ENCODE measurements at places on chromosomes 11 and 22.

DNA sequence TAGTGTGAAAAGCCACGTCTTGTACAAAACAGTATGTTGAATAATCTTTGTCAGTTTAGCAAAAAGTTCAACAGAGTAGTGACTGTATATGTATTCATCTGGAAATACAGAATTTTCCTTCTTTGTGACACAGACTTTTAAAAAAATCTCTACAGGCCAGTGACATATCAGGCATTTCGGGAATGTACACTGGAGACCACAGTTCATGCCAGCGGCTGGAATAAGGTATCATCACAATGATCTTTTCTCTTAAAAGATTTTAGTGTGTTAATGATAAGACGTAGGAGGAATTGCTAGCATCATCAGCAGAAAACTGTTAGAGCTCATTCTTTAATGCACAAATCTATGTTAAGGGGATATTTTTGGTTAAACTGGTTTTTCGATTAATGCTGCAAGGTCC is 57.4 kb downstream of the BCL2L13 start:
- no peak for DNase-seq

- DNase-seq: no peak
Measured at GRCh38 chr22:39382410-39382809, 17.2 kb upstream of the TAB1 start.

GRCh38 chr11:116851626-116852025 is 14.2 kb upstream of the APOA1 start:
- DNase-seq: no peak

DNA sequence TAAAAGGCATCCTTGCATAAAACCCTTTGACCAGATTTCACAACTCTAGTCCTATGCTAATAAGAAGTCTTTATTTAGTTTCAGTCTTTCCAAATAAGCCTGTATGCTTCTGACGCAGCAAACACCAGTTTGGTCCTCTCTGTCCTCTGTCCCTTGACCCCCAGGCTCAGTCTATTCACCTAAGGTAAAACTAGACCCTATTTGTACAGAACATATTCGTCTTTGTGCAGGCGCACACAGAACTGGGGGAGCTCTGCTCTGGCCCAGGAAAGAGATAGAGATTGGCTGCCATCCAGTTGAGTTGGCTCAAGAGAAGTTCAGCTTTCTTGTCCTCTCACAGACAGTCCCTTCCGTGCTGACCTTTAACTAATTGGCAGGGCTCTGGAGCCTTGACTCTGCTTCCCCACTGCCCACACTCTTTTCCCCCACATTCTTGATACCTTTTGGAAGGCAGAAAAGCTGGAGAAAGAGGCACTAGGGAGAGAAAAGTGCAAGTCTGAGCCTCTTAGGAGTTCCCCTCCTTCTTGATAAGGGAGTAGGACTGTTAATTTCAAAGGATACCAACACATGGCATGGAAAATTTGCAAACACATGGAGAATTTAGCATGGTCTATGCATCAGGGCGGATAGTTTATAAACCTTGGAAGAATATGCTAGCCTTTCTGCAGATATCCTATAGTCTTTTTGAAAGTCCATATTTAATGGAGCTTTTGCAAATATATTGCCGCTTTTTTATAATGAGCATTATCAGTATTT is 21.2 kb upstream of the PSMA1 start:
- no peak for DNase-seq

GRCh38 chr11:105344938-105345337 is 205.4 kb upstream of the CARD18 start:
- no peak for DNase-seq

DNA sequence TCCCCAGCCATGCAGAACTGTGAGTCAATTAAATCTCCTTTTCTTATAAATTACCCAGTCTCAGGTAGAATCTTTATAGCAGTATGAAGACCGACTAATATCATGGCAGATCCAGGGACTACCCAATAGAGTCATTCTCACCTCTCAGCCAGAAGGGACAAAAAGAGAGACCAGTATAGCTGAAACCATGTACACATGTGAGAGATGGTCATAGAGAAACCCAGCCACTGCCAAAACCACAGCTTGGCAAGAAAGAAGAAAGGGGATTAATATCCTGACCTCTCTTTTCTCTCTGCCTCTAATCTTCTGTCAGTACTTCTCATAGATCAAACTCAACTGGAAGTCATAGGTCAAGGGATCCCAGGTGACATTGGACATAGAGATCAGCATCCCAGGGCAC is 109.8 kb downstream of the CCDC34 start:
- no peak for DNase-seq

DNA sequence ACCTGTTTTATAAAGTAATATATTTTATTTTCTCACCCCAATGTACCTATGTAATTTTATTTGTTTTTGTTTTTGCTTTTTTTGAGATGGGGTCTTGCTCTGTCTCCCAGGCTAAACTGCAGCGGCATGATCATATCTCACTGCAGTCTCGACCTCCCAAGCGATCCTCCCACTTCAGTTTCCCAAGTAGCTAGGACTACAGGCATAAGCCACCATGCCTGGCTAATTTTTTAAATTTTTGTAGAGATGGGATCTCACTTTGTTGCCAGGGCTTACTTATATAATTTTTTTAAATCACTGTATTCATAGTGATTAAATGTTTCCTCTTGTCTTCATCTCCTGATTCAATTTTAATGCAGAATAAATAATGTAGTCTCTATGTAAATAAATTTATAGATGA is 13.2 kb upstream of the DNAJB7 start:
- DNase-seq: no peak

- DNase-seq: no peak
Measured at GRCh38 chr11:69657911-69658625, 17.1 kb downstream of the LTO1 start.

DNA sequence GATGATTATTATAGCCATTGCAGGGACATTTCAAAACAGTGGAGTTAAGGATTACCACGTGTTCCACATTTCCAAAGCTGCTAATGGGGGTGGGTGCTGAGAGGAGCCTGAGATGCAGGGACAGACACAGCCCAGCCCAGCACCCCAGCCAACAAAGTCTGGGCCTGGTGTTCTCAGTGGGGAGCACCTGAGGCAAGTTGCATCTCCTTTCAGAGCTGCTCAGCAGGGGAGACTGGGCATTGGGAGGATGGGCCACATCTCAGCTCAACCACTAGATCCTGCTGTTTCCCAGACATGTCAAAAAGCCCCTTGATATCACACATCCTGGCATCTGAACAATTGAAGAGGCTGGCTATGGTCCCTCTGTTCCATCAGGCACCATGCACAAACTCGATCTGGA is 458.0 kb upstream of the KIRREL3 start:
- no peak for DNase-seq

DNA sequence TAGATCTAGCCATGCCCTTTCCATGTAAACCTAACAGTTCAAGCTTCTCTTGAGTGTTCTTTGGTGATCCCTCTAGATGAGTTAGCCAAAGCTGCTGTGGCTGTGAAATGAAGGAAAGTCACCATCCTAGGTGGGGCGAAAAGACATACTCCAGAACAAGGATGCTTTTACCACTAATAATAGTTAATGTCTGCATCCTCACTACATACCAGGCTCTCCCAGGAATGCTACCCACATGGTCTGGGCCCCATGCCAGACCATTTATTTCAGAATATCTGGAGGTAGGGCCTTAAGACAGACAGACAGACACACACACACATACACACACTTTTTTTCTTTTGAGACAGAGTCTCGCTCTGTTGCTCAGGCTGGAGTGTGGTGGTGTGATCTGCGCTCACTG is 14.7 kb downstream of the ABTB2 start:
- peak; percentile 71 for DNase-seq

DNA sequence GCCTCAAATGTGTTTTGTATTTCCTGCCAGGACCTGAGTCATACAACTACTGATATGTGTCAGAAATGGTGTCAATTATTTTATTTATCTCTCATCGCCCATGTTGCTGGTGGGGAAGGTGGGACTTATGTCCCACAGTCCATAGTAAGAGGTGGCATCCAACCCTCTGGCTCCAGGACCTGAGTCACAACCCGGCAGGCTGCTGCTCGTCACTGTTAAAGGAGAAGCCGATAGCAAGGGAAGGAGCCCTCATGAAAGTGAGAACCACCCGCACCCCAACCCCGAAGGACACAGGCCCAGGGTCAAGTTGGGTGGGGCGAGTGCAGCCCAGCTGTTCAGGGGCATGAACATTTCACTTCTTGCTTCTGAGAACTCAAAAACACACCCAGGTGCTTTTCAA is 33.1 kb upstream of the TP53I11 start:
- no peak for DNase-seq

- DNase-seq: no peak
Measured at GRCh38 chr11:125207866-125208425, 43.4 kb downstream of the PKNOX2 start.

DNA sequence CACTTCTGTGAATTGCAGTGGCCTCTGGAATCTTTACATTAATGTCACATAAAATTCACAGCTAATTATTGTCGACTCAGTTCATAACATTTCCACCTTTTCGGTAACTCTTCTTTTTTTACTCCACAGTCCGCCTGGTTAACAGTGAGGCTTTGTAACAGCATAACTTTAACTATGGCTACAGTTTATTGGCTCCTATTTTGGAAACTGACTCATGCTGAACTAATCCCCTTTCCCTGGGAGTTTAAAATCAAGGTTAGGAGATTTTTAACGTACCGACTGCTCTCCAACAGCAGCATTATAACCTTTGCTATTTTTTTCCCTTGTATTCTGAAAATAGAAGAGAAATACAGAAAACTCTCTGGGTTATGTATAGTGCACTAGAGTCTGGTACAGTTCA is 3.2 kb upstream of the POGLUT3 start:
- no peak for DNase-seq

GRCh38 chr11:20015529-20016427 is 144.5 kb downstream of the DBX1 start:
- no peak for DNase-seq

- no peak for DNase-seq
Measured at GRCh38 chr22:22558972-22559603, at the start of gene PRAME. Gene PRAME (minus strand): TSS chr22:22559265. CDS start chr22:22556832, 2,433 bp downstream.

DNA sequence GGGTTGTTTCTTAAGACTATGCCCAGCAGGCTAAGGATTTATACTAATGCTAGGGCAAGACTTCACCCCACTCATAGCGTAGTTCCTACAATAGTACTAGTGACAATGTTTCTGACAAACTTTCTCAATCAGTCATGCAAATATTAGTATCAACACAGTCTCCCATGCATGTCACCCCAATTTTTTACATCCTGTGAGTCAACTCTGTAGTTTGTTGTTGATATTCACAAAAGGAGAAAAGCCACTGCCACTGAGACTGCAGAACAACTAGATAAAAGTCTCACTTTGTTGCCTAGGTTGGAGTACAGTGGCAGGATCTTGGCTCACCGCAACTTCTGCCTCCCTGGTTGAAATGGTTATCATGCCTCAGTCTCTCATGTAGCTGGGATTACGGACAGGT is 155.2 kb downstream of the RBFOX2 start:
- DNase-seq: no peak

DNA sequence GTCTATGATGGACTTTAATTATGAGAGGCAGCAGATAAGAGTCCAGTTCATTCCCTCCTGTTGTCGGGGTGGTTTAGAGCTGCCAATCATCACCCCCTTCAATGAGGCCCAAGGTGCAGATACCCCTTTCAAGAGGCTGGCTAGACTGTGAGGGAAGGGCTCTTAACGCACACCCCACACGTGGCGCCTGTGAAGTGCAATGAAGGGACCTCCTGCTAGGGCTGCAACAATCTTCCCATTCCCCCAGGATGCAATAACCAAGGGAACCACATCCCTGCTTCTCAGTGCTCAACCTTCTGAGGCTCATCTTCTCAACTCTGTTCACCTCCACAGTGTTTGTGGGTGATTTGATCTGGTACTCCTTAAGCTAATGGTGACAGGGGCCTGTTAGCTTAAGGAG is 19.0 kb downstream of the TENM4 start:
- DNase-seq: no peak

GRCh38 chr11:6371825-6372224 is 18.4 kb upstream of the SMPD1 start:
- DNase-seq: no peak

DNA sequence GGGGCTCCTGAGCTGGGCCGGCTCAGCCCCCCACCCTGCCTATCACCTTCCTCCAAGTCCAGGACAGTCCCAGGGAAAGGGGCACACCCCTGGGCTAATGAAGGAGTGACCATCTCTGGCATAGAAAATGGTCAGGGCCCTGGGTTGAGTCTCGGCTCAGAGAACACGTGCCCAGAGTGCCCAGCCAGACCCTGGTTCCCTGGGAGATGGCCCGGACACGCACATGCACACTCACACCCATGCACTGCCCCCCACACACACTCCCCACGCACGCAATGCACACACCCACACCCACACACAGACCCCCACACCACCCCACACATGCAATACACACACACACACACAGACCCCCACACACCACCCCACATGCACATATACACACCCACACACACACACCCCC is 28.7 kb downstream of the KCNC1 start:
- no peak for DNase-seq

DNA sequence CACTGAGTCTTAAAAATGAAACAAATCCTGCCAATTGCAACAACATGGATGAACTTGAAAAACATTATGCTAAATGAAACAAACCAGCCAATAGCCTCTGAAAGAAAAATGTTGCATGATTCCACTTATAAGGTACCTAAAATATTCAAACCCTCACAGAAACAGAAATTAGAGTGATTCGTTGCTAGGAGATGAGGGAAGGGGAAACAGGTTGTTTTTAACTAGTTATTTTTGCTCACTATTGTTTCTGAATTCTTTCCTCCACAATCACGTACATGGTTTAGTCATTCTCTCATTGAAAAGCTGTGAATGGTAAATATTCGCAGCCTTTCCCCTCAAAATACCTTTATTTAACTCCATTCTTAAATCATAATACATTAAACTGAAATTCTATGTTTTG is 14.0 kb upstream of the TYR start:
- DNase-seq: no peak

- DNase-seq: no peak
Measured at GRCh38 chr11:12213883-12214282, 103.5 kb downstream of the MICAL2 start.

DNA sequence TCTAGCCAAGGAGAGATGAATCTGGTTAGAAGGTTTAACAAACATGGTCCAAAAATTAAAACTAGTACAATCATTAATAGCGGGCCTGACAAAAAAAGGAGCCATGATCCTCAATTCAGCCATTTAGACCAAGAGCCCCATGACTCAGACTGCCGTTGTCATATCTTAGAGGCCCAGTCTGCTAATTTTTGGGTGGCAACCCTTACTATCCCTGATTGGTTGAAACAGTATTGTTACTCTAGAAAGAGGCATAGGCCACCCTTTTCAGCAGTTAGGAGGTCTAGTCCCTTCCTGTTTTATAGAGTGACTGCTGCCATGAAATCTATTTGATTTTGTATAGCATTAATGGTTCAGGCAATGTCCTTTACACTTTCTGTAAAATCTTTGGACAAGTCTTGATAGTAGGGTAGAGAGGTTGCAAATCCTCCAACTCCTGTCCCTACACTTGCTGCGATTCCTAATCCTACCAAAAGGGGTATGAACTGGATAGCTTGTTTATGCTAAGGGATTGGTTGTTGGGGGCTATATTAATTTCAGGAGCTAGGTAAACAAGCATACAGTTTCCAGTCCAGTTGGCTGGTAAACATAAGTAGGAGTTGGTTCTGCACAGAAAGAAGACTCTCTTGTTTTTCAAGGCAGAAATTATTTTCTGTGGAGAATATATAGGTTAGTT is 1056.3 kb upstream of the CNTN5 start:
- no peak for DNase-seq

- DNase-seq: no peak
Measured at GRCh38 chr11:104968856-104969776, 742 bp upstream of the CASP4 start.
